H7 (cell line): ENCODE measurements at places on chromosomes 5 and 9. TPM values are rescaled to one million over a fixed set of nuclear protein-coding genes. Genes with fewer than 3 reads are reported as not detected.

The TYRP1 gene
- 0.26 and 0.59 TPM in 2 replicates for total RNA-seq

The PHF24 gene
- total RNA-seq: 0.37 and 0.42 TPM in 2 replicates

The ANKRD18A gene
- total RNA-seq: 0.35 and 1.2 TPM in 2 replicates

The DAB2 gene
- total RNA-seq: 2.7 and 3.7 TPM in 2 replicates

The ANKRA2 gene
- total RNA-seq: 16.2 and 28.2 TPM in 2 replicates

The CATSPER3 gene
- 0.07 TPM in 1 of 2 replicates, not detected in the other for total RNA-seq
